ENCODE measurements at places on chromosomes 4 and X.

- DNase-seq: no peak
Observed at GRCh38 chrX:10031746-10032145, 64.6 kb downstream of the CLDN34 start.

GRCh38 chr4:24642981-24643547 is 58.7 kb upstream of the DHX15 start:
- no peak for DNase-seq

DNA sequence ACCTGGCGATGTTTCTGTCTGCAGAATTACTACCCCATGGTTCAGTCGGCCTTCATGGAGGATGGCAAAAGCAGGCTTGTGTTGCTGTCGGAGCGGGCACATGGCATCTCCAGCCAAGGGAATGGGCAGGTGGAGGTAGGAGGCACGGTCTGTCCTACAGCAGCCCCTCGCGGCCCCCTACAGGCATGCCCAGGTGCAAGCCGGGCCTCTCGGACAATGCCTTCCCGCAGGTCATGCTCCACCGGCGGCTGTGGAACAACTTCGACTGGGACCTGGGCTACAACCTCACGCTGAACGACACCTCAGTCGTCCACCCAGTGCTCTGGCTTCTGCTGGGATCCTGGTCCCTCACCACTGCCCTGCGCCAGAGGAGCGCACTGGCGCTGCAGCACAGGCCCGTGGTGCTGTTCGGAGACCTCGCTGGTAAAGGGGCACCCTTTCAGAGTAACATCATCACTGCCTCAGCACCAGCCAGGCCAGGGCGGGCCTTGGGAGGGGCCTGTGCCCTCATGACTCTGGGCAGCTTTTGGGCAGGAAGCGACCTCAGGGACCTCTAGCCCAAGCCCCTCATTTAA is 29.5 kb upstream of the MRFAP1 start:
- no peak for DNase-seq

DNA sequence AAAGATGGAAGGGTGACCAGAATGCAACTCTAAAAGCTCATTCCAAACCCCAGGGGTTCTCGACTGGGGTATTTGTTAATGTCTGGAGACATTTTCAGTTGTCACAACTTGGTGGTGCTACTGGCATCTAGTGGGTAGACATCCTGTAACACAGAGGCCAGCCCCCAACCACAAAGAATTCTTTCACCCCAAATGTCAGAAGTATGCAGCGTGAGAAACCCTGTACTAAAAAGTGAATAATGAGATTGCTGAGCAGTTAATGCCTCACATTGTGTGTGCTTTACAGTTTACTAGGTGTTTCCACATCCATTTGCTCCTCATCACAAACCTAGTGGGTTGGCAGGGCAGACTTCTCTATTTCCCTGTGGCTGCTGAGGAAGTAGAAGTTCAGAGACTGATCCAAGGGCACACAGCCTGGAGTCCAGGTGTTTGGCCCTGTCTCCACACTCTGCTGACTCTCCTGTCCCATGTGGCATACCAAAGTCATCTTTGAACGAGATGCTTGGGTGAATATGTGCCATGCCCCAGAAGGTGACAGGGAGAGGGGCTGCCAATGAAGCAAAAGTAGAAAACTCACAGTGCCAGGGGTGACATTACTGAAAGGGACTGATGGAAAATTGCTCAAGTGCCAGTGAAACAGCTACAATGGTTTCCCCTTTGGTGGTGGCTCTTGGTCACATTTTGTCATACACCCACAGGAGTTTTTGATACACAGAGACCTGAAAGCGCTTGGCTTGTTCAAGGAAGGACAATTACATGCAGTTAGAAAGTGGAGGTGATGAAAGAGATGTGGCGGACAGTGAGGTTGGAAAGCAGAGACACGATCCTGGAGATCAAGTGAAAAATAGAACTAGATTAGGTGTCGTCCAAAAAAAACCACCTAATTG is 10.1 kb upstream of the TMEM154 start:
- DNase-seq: no peak

DNA sequence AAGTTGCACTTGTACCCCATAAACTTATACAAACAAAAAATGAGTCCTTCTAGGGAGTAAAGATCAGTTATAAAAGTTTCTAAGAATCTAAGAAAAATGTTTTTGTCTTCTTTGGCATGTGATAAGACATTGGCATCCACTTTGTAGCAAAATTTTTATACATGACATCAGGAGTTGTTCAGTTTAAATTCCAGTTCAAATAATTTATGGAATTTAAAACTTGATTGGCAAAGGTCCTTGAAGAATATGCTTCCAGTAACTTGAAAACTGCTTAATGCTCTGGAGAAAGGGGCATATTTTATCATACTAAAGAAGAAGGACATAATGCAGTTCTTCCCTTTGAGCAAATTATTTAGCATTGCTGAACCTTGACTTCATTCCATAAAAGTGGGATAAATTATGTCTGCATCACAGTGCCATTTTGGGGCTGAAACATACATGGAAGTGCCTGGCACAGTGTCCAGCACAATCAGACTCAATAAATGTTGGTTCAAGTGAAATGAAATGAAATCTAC is 163.3 kb upstream of the IL15 start:
- DNase-seq: no peak

- DNase-seq: no peak
Observed at GRCh38 chr4:37549041-37549440, 137.1 kb downstream of the RELL1 start.

DNA sequence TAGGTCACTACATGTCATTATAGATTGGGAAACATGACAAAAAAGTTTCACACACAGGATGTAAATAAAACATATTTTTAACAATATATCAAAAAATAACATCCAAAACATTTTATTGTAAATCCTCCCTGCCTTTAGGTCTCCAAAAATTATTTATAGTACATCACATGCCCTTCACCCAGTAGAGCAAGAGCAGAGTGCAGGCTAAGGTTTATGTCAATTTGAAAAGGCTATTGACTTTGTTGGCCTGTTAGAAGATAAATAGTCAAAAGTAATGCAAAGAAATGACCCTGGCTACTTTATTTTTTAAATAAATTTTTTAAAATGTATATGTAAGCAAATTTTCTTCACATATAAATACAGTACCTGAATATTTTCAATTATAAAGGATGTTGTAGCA is 983.7 kb downstream of the RAB28 start:
- no peak for DNase-seq
